ENCODE measurements at places on chromosomes 11 and 22. TPM values are rescaled to one million over a fixed set of nuclear protein-coding genes. Genes with fewer than 3 reads are reported as not detected.

Gene OR52A5
- polyA plus RNA-seq: not detected

GRCh38 chr11:82924522-82925224, 23.1 kb downstream of the DDIAS start:
- no peak for DNase-seq

DNA sequence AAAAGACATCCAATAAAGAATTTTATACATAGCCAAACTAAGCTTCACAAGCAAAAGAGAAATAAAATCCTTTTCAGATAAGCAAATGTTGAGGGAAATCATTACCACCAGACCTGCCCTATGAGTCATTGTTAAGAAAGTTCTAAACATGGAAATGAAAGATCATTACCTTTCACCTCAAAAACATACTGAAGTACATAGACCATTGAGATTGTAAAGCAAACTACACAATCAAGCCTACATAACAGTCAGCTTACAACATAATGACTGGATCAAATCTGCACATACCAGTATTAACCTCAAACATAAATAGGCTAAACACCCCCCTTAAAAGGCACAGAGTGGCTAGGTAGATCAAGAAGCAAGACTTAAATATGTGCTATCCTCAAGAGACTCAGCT, 501.0 kb upstream of the LUZP2 start:
- no peak for DNase-seq

DNA sequence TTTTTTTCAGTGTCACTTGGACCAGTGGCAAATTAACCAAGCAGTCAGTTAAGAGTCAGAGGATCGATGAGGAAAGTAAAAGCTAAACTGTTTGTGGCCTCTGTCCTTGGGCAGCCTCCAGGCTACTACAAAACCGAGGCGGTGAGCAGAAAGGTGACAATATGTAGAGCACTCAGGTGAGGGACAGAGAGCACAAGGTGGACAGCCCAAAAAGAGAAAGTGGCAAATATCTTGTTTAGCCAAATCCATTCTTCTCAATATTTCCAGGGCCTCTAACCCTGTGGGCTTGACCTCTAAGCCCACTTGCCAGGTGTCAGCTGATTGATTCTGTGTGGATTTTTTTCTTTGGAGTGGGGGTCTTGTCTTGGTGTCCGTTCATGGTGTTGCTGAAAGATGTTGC, 4202.2 kb upstream of the OR11H1 start:
- no peak for DNase-seq

DNA sequence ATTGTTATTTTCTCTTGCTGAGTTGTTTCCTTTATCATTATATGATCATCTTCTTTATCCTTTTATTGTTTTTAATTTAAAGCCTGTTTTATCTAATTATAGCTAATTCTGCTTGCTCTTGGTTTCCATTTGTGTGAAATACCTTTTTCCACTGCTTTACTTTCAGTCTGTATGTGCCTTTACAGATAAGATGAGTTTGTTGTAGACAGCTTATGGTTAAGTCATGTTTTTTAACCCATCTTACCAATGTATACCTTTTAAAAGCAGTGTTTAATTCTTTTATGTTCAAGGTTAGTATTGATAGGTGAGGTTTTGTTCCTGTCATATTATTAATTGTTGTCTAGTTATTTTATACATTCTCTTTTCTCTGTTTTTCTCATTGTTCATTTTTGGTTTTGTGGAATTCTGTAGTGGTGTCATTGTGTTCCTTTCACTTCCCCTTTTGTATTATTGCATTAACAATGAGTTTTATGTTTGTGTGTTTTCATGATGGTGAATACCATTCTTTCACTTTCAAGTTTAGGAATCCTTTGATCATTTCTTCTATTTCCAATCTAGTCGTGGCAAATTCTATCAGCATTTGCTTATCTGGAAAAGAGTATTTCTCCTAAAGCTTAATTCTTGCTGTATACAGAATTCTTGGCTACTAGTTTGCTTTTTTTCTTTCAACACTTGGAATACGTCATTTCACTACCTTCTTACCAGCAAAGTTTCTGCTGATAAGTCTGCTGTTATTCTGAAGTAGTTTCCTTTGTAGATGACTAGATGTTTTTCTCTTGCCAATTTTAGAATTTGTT, 21.8 kb downstream of the OR5AN1 start:
- DNase-seq: no peak

GRCh38 chr11:102497061-102497460, 33.5 kb downstream of the MMP7 start:
- no peak for DNase-seq

DNA sequence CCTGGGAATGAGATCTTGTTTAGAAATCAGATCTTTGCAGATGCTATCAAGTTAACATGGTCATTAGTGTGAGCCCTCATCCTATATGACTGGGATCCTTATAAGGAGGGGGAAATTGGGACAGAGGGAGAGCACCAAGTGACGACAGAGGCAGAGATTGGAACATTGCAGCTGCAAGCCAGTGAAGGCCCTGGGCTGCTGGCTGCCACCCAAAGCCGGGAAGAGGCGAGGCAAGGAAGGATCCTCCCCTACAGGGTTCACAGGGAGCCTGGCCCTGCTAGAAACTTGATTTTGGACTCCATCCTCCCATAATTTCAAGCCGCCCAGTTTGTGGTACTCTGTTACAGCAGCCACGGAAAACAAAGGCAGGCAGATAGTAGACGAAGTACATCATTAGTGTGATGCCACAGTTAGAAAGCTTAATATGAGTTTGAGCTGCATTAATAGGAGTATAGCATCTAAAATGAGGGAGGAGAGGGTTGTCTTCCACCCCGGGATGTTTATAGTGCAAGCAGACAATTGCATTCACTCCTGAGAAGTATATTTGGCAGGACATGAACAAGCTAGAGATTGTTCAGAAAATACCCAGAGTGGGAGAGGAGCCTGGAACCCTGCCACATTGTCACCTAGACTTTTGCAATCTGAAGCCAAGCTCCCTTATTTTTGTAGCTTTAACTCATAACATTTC, 56.8 kb upstream of the CLMP start:
- no peak for DNase-seq

DNA sequence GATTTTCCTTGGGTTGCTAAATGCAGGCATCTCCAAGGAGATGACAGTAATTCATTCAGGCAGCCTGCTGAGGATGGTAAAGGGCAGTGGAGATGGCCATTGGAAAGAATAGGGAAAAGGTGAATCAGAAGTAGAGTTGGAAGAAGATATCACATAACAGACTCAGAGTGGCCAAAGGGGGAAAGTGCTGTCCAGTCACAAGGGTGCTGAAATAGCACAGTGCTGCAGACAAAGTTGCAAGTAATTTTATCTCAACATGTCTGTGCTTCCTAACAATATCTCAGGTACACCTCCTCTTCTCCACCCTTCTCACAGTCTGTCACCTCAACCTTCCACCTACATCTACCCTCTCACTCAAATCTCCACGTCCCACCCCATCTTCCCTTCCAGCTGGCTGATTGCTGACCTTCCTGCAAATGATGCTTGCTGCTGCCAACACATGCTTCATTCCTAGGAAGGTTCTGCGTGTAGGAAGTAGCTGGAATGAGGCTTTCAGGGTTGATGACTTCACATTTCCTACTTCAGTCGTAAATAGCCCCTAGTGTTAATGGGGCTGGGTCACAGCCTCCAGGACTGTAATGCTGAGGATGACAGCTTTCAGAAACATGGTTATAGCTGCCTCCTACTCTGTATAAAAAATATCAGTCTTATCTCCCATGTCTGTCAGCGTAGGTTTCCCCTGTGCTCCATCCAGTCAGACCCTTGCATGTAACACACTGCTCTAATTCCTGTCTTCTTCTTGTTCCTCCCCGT, 123.9 kb downstream of the CTNND1 start:
- DNase-seq: peak; percentile 29

DNA sequence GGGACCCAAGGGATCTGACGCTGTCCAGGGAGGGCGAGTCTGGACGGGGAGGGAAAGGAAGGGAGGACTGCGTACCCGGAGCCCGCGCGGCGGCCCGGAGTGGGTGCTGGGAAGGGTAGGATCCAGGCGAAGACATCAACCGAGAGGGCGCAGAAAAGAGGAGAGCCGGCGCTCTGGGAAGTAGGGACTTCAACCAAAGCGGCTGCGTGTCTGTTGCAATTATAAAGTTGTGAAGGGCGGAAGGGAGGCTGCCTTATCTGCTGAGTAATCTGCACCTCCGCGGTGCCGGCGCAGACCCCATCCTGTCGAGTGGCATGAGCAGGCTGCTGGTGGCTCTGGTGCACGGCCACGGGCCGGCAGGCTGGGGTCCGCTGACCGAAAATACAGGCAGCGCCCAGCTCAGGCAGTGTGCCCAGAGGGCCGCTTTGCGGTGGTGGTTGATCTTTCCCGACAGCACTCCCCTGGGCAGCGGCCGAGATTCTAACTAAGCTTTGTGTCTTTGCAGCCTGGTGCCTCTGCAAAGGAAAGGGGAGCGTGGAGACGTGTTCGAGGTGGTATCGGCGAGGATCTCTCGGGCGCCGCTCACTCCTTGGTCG, 978 bp downstream of the C11orf87 start:
- DNase-seq: no peak

GRCh38 chr22:36795633-36796032, 19.7 kb upstream of the IFT27 start:
- no peak for DNase-seq

DNA sequence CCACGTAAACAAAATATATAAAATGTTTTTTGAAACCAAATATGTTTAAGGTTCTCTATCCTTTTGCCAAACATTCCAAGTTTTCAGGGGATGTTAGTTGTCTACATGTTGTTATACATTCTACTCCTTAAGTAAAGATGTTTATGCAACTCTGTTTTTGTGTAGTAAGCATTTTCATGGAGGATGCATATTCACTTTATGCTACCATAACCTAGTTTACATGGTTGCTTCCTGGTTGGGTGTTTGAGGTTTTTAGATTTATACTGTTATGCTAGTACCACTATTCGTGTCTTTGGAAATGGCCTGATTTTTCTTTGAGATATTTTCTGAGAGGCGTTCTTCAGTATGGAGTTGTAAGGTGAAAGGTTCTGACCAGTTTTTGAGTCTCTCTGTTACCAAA, 131.1 kb upstream of the SORL1-AS1 start:
- DNase-seq: no peak
